ENCODE measurements at places on chromosomes 1 and 21.

DNA sequence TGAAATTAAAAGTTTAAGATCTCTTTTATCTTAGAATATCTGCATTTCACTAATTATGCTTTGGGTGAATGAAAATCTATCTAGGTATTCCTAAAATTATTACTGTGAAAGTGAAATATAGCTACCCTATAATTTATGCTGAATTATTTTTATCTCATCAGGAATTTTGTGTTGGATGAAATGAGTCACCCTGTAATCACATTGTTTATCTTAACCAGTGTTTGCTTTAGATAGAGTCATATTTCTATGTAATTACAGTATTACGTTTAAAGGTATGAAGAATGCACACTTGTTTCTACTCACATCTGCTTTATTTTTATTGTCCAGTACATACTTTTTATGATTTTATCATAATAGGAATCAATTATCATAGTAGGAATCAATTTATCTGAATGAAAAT, 249.2 kb downstream of the NCAM2 start:
- no peak for DNase-seq

- no peak for DNase-seq
Observed at GRCh38 chr1:919271-919872, 4.4 kb upstream of the SAMD11 start.

DNA sequence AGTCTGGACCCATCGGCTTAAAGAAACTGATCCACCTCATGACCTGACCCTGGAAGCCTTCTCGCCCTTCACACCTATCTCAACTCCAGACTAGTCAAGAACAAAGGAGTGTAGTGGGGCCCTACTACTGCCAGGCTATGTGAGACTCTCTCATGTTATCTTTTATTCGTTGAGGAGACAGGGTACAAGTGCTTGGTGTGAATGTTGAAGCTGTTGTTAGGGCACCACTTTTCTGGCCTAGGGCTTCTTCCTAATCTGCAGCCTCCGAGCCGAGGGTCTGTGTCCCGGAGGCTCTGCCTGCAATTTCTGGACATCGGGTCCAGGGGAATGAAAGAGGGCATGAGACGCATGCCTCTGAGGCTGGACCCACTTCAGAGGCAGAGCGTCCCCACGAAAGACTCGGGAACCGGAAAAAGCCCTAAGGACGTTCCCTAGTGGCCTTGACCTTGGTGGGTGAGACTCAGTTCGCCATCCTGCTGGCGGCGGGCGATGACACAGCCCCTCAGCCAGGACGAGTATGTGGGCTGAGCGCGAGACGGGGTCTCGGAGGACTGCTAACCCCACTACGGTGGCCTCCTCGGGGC, 671 bp downstream of the DNAJC11 start:
- peak; percentile 24 for DNase-seq

- no peak for DNase-seq
Observed at GRCh38 chr21:38351961-38352521, 95.2 kb downstream of the KCNJ15 start.

DNA sequence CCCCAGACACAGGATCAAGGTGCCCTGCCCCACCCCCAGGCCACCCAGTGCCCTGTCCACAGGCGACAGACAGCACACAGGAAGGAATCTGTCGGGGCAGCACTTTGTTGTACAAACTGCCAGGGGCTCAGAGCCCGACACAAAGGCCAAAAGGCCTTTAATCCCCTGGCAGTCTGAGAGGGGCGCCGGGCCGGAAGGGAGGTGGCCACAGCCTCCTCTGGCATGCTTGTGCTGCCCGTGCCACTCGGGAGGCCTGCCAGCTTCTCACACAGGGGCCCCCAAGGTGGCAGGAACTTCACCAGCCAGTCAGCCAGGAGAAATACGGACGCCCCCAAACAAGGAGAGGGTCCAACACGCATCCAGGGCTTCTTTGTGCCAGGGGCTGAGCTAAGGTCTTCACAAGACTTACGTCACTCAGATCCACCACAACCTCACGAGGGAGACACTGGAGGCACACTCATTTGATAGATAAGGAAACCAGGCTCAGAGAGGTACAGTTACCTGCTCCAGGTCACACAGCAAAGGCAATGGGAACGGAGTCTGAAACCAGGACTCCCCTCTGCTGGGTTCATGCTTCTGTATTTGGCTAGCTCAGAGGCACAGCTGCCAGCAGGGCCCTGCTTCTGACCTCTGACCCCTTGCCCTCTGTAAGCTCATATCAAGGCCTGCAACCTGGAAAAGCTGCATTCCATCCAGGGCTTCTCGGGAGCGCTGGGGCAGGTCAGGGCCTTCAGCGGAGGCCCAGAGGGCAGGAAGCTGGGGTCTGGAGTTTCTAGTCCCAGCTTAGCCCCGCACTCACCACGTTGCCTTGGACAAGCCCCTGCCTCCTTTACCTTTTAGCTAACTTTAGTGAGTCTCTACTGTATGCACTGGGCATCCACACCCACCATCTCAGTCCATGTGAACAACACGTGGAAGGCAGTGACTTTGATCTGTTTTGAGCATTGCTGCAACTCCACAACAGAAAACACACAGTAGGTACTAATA, 34.8 kb downstream of the HSPG2 start:
- peak; percentile 69 for DNase-seq

GRCh38 chr1:64744492-64745180, at the start of gene RAVER2:
TSS of gene RAVER2 (plus strand) at chr1:64745075. CDS start at chr1:64745173, 98 bp downstream.
- DNase-seq = peak; percentile 83

- no peak for DNase-seq
Observed at GRCh38 chr1:219544163-219544846, 68.6 kb downstream of the ZC3H11B start.

DNA sequence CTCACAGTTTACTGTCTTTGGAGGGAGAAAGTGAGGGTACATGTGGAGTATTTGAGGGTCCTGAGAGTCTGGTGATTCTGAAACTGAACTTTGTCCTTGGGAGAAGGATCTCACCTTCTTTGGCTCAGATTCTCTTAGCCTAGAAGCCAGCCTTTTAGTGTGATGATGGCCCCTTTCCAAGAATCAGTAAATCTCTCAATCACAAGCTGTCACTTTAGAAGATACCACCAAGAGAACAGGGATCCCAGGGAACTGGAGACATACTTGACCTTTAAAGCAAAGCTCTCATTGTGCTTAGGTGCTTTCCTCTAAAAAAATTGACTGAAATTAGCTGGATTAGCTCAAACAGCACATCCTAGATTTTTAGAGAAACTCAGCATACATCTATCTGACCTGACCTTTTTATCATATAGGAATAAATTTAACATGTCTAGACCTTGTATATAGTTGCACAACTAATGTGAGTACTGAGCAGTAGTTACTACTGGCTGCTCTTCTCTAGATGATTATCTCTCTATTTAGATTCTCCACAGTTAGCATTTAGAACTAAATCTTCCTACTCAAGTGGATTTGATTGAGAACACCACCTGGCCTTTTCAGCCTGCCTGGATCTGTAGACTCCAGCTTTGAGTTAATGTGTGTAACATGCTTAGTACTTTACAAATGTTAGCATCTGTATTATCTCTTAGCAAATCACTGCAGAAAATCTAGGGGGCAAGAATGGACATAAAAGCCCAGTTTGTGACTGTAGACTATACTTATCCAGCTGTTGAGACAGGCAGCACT, 157.7 kb downstream of the MAST2 start:
- DNase-seq = no peak

- no peak for DNase-seq
Observed at GRCh38 chr21:19420565-19420964, 1017.0 kb upstream of the TMPRSS15 start.

GRCh38 chr1:232830661-232831060, 25.4 kb downstream of the MAP10 start:
- DNase-seq = no peak

- no peak for DNase-seq
Observed at GRCh38 chr1:186456729-186457255, 4.1 kb downstream of the PDC start.

GRCh38 chr1:15137809-15138208, 15.7 kb upstream of the TMEM51 start:
- no peak for DNase-seq

GRCh38 chr21:37886120-37886519, 30.1 kb downstream of the KCNJ6 start:
- DNase-seq = no peak

DNA sequence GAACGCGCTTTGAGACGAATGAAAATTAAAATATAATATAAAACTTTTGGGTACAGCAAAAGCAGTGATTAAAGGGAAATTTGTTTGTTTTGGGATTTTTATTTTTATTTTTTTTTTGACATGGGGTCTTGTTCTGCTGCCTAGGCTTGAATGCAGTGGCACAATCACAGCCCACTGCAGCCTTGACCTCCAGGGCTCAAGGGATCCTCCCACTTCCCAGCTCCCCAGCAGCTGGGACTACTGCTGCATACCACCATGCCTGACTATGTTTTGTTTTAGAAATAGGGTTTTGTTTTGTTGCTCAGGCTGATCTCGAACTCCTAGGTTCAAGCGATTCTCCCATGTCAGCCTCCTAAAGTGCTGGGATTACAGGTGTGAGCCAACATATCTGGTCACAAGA, 30.3 kb downstream of the USP24 start:
- DNase-seq = no peak

- no peak for DNase-seq
Observed at GRCh38 chr1:24341260-24341659, 22.1 kb downstream of the GRHL3 start.

DNA sequence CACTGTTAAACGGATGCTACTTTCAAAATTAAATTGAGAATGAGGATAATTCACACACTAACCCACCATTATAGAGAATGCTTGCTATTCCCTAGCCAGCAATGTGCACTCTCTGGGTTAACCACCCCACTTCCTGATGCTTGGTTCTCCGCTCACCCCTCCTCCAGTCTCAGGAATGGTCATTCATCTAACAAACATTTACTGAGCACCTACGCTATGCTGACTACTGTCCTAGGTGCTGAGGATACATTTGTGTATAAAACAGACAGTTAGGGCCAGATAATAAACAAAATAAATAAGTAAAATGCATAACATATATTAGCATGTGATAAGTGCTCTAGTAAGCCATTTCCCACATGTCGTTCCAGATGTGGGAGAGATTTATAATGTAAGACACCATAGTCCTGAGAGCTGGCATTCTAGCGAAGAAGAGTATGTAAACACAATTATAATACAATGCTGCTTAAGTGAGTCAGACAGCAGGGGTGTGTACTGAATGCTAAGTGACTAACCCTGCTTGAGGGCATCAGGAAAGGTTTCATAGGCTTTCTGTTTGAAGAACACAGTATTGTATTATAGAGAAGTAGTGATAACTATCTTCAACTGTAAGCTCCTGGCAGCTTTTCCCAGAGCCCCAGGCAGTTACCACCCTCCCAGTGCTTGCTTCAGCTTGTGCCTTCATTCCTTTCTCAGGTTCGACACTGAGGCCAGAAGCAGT, 126.7 kb upstream of the CACHD1 start:
- no peak for DNase-seq

DNA sequence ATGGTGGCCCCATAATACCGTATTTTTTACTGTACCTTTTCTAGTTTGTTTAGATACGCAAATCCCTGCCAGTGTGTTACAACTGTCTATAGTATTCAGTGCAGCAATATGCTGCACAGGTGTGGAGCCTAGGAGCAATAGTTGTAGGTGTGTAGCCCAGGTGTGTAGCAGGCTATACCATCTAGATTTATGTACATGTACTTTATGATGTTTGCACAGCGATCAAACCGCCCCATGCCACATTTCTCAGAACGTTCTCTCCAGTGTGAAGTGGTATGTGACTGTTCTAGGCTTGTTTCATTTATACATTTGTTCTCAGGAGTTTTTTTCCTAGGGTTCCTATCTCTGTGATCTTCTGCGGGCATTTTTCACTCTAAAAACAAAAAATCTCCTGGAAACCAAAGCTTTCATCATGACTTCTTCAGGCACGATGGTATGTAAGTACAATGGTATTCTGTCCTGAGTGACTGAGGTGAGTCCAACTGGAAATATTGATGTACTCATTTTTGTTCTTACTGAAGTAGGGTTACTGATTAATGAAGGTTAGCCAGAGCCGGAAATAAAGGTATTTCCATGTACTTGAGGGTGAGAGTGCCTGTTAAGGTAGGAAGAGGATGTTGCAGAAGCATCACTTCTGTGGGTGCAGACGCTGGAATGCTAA, 153.0 kb downstream of the GABPA start:
- DNase-seq = no peak

DNA sequence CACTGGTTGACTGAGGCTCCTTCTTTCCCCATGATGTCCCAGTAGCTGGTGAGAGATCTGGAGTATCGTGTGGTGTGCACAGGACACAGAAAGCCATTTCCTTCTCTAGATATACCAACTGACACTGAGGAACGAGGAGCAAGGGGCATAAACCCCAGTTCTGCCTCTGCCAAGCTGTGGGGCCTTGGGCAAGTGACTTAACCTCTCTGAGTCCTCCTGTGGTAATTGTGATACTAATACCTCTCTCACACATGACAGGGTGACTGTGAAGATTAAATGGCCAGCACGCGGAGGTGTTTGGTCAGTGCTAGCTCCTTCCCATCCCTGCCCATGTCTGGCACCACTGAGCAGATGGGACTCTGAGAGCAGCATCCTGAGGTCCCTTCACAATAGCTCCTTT, 26.3 kb upstream of the TCEA3 start:
- no peak for DNase-seq

GRCh38 chr1:152159144-152159543, at the start of gene RPTN:
TSS of gene RPTN (minus strand) at chr1:152159228. CDS start at chr1:152157889, 1,339 bp downstream.
- no peak for DNase-seq

DNA sequence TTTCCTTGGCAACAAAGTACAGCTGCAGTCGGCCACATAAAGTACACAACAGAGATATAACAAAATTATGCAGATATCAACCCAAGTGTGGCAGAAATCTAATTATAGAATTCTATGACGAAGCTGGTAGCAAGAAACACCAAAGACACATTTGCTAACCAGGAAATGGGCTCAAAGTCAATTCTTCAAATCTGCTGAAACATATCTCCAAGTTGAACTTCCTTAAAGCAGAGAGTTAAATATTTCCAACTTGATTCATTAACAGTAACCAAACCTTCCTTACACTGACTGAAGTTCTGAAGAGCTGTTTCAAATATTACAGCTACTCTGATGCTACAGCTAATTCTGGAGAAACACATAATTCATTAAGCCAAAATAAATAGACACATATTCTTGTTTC, 67.6 kb upstream of the SDC3 start:
- DNase-seq = peak; percentile 21

DNA sequence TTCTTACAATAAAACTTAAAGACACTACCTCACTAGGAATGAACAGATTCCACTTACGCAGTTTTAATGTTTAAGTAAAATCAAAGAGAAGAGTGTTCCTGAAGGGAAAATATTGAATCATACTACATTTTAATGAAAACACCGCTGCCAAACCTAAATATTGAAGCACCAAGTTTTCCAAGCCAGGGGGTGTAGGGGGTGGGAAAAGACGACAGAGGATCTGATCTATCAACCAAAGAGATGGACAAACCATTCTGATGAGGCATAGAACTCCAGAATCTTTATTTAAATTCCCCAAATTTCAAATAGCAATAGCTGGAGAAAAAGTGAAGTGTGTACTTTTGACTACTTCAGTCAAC, 1.2 kb downstream of the ELK4 start:
- no peak for DNase-seq

DNA sequence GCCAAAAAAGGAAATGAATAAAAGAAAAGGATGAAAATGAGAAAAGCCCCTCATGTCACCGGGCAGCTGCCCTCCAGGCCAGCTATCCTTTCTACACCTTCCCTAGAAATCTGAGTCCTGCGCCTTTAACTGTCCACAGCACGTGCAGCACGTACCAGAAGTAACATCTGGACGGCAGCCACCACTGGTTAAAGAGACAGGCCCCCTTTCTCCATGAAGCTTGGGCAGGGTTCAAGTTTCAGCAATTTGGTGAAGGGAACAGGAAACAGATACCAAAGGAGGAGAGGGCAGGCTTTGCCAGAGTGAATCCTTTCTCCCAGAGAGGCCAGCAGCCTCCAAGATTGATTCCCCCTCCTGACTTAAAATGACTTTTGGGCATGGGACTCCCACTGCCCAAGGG, 3.6 kb upstream of the KIAA2013 start:
- peak; percentile 87 for DNase-seq

GRCh38 chr1:204151552-204152309, at the start of gene ETNK2:
TSS of gene ETNK2 (minus strand) at chr1:204152044. CDS start at chr1:204151852, 192 bp downstream.
- DNase-seq = no peak

All from hematopoietic multipotent progenitor cell treated with erythropoietin and hydrocortisone succinate and interleukin-3 and kit ligand, for 6 days (in vitro differentiated cells).